ENCODE measurements at places on chromosomes 3 and 15.

GRCh38 chr15:69591905-69592508 lies 139.4 kb downstream of the RPLP1 start:
- no peak for DNase-seq

- no peak for DNase-seq
Observed at GRCh38 chr3:14849638-14850230, 31.0 kb downstream of the FGD5 start.

- DNase-seq = no peak
Observed at GRCh38 chr15:65056868-65057548, 10.8 kb downstream of the RASL12 start.

GRCh38 chr15:65576664-65577063 lies 34.3 kb downstream of the INTS14 start:
- DNase-seq = peak; percentile 39

DNA sequence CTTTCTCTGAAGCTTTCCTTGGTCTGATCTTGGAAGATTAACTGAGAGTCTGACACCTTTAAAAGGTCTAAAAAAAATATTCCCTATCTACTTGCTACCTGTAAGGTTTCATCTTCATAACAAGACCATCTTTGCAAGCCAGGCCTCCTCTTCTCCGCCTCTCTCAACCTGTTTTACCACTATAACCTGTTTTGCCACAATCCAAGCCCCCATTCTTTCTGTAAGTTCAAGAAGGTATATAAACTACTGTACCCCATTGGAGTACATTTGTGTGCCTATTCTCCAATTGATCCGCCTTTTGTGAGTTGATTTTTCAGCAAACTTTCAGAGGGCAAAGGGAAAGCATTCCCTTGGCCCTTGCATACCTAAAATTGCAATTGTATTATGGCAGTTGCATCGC lies 319.3 kb upstream of the NECTIN3 start:
- DNase-seq = no peak

DNA sequence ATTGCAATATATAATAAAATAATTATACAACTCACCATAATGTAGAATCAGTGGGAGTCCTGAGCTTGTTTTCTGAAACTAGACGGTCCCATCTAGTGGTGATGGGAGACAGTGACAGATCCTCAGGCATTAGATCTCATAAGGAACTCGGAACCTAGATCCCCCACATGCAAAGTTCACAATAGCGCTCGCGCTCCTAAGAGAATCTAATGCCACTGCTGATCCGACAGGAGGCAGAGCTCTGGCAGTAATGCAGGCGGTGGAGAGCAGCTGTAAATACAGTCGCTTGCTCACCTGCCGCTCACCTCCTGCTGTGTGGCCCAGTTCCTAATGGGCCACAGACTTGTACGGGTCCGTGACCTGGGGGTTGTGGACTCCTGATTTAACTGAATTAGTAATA lies 87.8 kb downstream of the P3H2 start:
- no peak for DNase-seq

GRCh38 chr3:39226106-39226741 lies 33.8 kb upstream of the XIRP1 start:
- DNase-seq = no peak

- no peak for DNase-seq
Observed at GRCh38 chr3:62134061-62134496, 239.3 kb downstream of the FEZF2 start.

DNA sequence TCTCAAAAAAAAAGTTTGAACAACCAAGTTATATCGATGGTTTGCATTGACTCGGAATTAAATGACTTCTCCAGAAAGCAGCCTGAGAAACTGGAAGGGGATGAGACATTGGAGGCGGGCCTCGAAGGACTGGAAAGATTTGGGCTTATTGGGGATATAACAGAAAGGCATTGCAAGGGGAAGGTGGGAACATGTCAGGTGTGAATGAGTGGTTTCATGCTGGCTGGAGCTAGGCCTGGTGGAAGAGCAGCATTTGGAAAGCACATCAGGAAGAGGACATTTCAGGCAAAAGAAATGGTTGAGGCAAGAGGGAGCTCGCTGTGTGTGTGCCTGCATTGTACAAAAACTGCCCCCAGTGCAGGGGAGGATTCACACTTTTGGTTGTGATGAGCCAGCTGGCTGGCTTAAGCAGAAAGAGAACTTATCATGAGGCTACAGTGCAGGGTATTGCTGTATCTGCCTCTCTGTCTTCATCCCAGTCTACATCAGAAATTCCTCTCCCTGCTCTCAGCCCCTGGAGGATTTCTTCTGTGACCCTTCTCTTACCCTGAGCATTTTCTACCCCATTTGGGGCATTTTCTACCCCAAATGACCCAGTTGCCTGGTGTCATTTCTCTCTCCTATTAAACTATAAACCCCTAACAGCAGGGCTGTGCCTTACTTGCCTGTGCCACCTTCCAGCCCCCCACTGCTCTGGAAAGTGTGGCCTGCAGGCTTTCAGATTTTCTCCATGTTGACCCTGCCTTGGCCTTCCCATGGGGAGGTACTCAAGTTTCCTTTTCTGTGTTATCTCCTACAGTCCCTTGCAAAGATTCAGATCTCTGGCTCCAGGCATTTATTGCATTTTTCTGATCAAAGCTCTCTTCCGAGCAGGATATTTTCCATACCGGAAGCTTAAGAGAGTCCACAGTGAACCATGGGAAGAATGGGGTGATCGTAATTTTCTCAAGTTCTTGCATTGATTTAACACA lies 64.4 kb upstream of the FLNB start:
- DNase-seq = no peak

DNA sequence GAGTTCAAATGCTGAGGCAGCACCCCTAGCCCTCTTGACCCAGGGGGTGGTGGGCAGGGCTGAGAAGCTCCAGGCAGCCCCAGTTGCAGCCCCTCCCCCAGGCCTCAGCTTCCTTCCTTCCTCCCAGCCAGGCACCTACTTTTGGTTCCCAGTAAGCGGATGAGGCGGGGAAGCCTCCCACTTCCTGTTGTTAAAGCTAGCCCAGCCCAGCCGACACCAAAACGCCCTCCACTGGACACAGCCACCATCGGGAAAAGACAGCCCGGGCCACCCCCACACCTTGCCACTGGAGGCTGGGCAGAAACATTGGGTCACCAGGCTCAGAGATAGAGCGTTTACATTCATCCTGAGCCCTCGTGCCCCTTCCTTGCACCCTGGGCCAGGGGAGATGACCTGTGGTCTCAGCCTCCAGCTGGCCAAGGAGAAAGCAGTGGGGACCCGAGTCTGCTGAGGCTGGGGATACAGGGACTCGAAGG lies 3.5 kb downstream of the DUSP7 start:
- DNase-seq = no peak

DNA sequence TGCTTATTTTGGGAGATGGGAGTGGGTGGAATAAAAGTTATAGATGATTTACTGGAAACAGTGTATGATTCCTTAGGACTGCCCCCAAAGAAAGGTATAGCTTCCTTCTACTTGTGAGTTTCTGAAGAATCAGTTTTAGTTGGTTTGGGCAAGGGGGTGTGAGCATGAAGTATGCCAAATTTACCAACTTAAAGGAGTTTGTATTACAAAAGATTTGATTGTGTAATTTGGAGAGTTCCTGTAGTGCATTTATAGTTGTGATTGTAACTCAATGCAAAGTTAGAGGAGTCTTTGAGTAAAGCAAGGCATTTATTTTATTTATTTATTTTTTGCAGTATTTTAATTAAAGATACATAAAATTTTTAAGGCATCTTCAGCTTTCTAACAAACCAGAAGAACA lies 42.8 kb downstream of the TSC22D2 start:
- no peak for DNase-seq

DNA sequence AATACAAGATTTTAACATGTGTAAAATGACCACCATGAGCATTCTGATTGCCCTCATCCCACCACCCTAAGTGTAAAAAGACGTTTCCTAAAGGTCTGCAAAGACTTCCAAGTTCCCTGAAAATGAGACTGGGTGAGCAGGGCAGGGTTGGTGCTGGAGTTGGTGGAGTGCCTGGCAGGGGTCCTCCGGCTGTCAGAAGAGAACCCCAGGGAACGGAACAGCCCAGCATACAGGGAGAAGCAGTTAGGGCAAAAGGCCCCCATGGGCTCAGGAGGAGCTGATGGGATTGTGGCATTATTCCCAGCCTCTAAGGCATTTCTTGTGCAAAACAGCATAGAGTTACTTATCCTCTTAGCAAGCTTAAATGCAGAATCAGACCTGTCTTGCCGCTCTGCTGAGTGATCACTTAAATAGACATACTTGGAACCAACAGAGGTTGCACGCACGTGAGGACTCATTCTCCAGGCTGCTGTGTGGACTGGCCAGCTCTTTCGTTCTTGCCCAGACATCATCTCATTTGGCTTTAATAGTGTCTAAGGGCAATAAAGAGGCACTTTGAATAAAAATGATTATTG lies 36.0 kb downstream of the XYLB start:
- no peak for DNase-seq

DNA sequence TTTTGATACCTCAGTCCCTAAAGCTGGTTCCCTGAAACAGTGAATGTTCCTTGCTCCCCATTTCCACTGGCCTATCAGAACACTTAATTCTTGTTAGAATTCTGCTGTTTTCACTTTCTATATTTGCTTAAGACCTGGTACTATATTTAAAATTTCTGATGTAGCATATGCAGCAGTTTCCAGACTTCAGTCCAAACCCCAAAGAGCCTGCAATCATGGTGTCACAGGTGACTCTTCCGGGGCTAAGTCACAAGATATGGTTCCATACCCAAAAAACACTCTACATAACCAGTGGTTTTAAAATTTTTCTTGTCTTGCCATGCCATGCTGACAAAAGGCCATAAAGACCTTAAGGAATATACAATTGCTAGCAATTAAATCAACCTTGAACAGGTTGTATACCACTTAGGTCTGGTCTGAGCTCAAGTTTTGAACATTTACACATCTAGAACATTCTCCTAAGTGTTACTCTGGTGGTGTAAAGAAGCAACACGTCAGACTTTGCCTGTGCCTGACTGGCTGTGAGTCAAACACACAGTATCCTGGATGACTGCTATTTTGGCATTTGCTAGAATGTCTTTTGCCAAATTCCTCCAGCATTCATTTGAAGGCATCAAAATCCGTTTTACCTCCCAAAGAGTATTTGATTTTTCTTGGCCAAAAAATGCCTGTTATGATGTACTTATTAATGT lies 160.0 kb downstream of the FRMD5 start:
- peak; percentile 46 for DNase-seq

DNA sequence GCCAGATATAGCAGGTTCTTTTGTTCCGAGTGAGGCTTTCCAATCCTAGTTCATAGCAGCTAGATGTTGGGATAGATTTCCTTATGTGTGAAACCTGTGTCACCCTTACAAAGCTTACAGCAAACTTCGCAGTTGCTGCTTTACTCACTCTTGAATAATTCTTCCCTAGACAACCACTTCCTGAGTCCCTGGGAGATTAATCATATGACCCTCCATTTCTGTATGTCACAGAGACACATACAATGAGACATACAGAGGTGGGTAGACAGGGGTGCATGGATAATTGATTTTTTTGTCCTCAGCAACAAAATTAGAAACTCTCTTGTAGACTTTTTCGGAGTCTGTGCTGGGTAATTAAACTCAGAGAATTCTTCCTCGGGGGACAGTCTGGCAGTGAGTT lies 163.2 kb downstream of the NSUN3 start:
- no peak for DNase-seq

DNA sequence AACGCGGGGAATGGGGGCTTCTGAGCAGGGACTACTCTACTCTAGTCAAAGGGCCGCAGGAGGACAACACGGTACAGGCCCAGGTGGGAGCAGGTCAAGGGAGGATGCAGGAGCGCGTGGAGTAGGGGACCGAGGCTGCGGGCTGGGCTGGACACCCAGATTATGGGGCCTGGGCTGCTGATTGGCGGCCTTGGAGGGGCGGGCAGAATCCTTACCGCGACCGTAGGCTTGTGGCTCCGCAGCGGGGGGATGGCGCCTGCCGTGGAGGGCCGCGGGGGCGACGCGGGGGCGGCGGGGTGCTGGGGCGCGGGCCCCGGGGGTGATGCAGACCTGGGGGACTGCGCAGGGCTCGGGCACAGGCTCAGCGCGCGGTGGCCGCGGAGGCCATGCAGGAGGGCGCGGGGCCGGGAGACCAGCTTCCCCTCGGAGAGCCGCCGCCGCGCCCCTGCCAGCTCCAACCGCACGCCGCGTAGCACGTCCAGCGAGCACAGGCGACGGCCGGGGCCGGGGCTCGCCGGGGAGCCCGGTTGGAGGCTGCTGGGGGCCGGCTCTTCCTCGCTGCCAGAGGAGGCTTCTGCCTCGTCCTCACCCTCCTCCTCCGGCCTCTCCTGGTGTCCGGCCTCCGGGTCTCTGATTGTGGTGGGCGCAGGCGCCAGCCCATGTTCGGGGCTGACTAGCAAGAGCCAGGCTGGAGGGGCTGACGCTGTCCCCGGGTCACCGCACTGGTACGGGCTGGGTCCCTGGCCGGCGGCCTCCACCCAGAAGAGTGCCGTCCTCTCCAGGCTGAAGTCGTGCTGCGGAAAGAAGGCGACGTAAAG lies 12.9 kb downstream of the UBAP1L start:
- no peak for DNase-seq

DNA sequence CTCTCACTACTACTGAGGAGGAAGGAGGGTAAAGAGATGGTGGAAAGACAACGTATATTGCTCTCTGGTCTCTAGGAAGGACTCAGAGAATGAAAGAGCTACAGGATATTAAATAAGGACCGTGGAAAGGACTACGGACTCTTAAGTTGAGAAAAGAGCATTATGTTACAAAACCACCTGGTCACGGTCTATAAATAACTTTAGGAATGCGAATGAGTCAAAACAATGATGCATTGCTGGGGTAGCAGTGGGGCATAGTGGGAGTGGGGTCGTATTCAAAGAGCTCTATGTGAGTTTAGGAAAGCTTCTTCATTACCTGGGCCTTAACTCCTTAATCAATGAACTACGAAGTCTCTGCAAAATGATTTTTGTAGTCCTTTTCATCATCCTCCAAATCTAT lies 295.7 kb upstream of the SOX14 start:
- no peak for DNase-seq

- DNase-seq = peak; percentile 17
Observed at GRCh38 chr3:139173372-139174108, 128.8 kb upstream of the PRR23C start.

GRCh38 chr3:84893211-84893610 lies 65.6 kb upstream of the CADM2 start:
- DNase-seq = no peak

GRCh38 chr3:30318110-30318509 lies 288.3 kb upstream of the TGFBR2 start:
- no peak for DNase-seq

All from GM04503 (cell line).